Body of pancreas (tissue), 4 donors: ENCODE measurements at places on chromosomes 4 and X. TPM values are rescaled to one million over a fixed set of nuclear protein-coding genes. Genes with fewer than 3 reads are reported as not detected.

GRCh38 chr4:118367872-118368271 lies 15.1 kb upstream of the PRSS12 start:
- H3K36me3 ChIP-seq: no peaks in the 10 kb centered on the region
- H3K4me1 ChIP-seq: no peaks in the 10 kb centered on the region
- no peaks in the 10 kb centered on the region for H3K27me3 ChIP-seq
- H3K27ac ChIP-seq: no peak overlapping the region

NDUFC1 gene
- total RNA-seq: 16.5 TPM

SCML2 gene
- 2.3 TPM for total RNA-seq

AFM gene
- total RNA-seq: not detected

SPARCL1 gene
- total RNA-seq: 137 TPM

- H3K27ac ChIP-seq: no peak overlapping the region
- no peak for DNase-seq
- H3K4me1 ChIP-seq: no peaks in the 10 kb centered on the region
- no peaks in the 10 kb centered on the region for H3K36me3 ChIP-seq
Observed at GRCh38 chr4:168021666-168022065, 70.7 kb upstream of the ANXA10 start.

GRCh38 chr4:56080384-56080783 lies 131.6 kb downstream of the CEP135 start:
- H3K36me3 ChIP-seq: no peaks in the 10 kb centered on the region
- H3K27ac ChIP-seq: no peak overlapping the region
- H3K4me3 ChIP-seq: no peak overlapping the region
- H3K27me3 ChIP-seq: no peaks in the 10 kb centered on the region
- H3K4me1 ChIP-seq: no peaks in the 10 kb centered on the region

- peak; percentile 45 for DNase-seq
- H3K4me3 ChIP-seq: no peak overlapping the region
- H3K4me1 ChIP-seq: no peaks in the 10 kb centered on the region
- no peak overlapping the region for H3K27ac ChIP-seq
Observed at GRCh38 chr4:176123710-176124407, 58.2 kb downstream of the WDR17 start.

DNA sequence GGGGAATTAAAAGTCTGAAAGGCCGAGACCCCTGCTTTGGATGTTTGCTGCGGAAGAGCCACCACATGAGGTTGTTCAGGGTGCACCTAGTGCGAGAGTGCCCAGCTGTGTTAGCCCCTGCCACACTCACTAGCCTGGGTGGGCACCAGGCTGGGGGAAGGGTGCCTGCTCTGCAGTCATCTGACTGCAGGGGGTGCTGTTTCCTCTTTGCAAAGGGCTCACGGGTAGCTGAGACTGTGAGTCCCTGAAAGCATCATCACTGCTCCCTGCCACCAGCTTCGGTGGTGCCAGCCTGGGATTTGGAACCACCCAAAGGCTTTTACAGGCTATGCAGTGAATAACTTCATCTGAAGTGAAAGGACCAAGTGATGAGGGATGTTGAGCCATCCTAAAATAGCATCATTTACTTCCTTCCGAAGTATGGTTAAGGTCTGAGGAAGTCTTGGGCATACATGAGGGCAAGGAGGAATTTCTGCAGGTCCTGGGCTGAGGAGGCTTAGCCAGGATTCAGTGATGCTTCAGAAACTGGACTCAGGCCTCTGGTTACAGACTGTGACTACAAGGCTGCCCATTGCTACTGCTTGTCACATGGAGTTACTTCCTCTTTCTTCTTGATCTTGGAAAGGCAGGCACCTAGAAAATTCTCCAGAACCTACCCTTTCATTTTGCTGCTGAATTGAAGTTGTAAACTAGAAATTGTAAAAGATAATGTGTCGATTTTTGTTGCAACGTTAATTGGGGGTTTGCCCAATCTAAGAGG lies 293.2 kb upstream of the PRPS2 start:
- no peaks in the 10 kb centered on the region for H3K27me3 ChIP-seq
- no peaks in the 10 kb centered on the region for H3K36me3 ChIP-seq
- no peak overlapping the region for H3K4me3 ChIP-seq
- no peaks in the 10 kb centered on the region for H3K4me1 ChIP-seq

DNA sequence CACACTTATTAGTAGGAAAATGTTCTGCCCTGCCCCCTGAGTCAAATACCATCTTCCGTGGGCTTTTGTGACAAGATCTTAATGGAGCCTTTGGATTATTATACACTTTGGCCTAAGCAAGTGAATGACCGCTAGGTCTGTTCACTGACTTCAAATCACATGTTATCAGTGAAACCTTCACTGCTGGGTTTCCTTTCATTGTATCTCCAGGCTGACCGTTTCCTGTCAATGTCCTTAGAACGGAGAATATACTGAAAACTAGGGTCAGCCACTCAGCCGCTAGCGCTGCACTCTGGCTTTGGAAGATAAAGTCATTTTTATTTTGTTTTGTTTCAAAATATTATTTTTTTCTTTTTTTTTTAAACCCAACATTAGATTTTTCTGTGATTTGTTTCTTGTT lies 107.0 kb upstream of the TLL1 start:
- H3K36me3 ChIP-seq: no peaks in the 10 kb centered on the region
- no peaks in the 10 kb centered on the region for H3K27me3 ChIP-seq
- no peak overlapping the region for H3K4me3 ChIP-seq
- no peak for DNase-seq

DNA sequence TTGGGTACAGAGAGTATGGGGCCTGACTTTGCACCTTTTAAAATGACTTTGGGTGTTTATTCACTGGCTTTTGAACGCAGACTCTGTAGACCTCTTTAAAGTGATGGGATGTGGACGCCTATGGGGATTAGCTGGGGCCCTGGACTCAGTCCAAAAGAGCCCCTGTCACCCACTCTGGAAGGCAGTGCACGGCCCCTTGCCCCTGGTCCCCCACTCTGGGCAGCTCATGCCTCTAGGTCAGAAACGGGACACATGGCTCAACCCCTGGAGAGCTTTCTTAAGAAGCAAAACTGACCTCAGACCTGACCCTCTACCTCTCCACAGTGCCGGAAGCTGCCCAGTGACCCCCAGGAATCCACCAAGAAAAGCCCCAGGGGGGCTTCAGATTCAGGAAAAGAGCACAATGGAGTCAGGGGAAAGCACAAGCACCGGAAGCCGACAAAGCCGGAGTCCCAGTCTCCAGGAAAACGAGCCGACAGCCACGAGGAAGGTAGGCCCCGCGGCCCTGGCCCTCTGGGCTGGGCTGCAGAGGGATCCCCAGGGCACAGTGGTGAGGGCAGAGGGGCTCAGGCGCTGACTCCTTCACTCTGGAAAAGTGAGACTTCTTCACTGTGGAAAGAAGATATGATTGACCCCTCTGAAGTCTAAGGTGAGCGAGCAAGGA lies 38.4 kb downstream of the BCORL1 start:
- DNase-seq: no peak
- H3K36me3 ChIP-seq: no peaks in the 10 kb centered on the region
- no peaks in the 10 kb centered on the region for H3K4me1 ChIP-seq
- H3K4me3 ChIP-seq: no peak overlapping the region

GRCh38 chr4:183100827-183101226 lies 1.8 kb downstream of the WWC2 start:
- H3K4me1 ChIP-seq: peaks cover 24% of the 10 kb centered on the region
- H3K27me3 ChIP-seq: no peaks in the 10 kb centered on the region
- no peak for DNase-seq
- no peak overlapping the region for H3K4me3 ChIP-seq

- no peak for DNase-seq
- H3K36me3 ChIP-seq: no peaks in the 10 kb centered on the region
- H3K27ac ChIP-seq: no peak overlapping the region
- H3K4me3 ChIP-seq: no peak overlapping the region
Observed at GRCh38 chr4:73874386-73874785, 5.2 kb downstream of the CXCL1 start.

DNA sequence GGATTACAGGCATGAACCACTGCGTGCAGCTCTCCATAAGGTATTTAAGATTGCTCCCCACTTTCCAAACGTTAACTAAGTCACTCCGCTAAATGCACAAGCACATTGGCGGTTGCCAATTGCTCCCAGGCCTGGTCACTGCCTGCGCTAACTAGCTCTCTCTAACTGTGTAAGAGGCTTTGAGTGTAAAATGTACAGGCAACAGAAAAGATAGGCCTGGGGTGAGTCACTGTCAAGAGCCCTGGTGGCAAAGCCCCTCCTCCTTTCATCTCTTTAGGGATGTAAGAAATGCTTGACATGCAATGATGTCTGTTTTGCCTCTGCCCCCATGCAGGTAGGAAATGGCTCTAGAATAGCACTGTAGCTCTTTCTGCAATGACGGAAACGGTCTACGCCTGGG lies 329.7 kb upstream of the GATB start:
- H3K4me3 ChIP-seq: no peak overlapping the region
- H3K27me3 ChIP-seq: no peaks in the 10 kb centered on the region
- no peaks in the 10 kb centered on the region for H3K36me3 ChIP-seq
- H3K27ac ChIP-seq: no peak overlapping the region
- H3K4me1 ChIP-seq: no peaks in the 10 kb centered on the region

GRCh38 chr4:175770555-175770954 lies 41.5 kb downstream of the GPM6A start:
- H3K4me3 ChIP-seq: no peak overlapping the region
- no peaks in the 10 kb centered on the region for H3K4me1 ChIP-seq
- no peak for DNase-seq

DNA sequence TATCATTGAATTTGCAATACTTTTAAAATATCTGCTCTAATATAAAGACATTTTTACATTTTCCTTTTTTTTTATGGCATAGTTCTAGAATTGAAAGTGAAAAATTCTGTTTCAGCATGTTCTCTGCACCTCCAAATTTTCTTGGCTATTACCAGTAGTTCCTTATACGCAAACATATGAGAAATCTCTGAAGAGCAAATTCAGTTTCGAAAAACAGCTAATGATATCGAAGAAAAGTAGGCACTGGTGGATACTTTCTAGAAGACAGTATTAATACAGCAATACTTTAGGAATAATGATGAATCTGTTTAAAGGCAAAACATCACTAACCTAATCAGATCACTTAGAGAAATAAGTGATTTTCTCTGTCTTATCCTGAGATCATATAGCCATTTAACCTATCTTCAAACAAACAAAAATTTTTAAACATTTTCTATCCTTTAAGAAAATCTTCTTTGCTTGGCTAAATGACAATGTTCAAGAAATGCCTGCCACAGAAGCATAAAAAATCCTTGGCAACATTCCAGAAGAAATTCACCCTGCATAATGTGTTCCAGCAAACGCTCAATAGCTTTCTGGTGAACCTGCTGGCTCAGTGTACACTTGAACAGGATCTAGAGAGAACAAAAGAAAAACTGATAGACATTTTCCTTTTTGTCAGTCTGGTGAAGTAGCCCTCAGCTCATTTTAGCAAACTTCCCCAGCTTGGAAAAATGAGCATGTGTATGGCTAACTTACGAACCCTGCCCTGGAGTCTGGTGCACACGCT lies 51.2 kb upstream of the KLF3 start:
- H3K4me1 ChIP-seq: peaks cover 21% of the 10 kb centered on the region
- DNase-seq: no peak
- no peaks in the 10 kb centered on the region for H3K36me3 ChIP-seq
- no peak overlapping the region for H3K27ac ChIP-seq
- H3K4me3 ChIP-seq: no peak overlapping the region

- no peaks in the 10 kb centered on the region for H3K36me3 ChIP-seq
- H3K27ac ChIP-seq: no peak overlapping the region
- DNase-seq: no peak
- H3K4me3 ChIP-seq: no peak overlapping the region
- no peaks in the 10 kb centered on the region for H3K27me3 ChIP-seq
Observed at GRCh38 chrX:40759374-40759773, 24.0 kb upstream of the MED14 start.

DNA sequence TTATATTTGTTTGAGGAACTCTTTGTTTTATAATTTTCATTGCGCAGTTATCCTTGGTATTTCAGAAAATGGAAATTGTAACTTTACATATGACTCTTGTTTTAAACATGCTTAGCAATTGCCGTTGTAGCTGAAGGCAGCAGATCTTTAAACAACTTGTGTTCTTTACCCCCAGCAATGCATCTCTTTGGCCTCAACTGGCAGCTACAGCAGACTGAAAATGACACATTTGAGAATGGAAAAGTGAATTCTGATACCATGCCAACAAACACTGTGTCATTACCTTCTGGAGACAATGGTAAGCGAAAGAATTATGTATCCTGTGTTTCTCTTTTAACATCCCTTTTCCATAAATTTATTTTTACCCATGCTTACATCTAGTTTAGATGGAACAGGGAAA lies 263.6 kb downstream of the DCTD start:
- H3K27ac ChIP-seq: no peak overlapping the region
- no peak overlapping the region for H3K4me3 ChIP-seq
- DNase-seq: no peak
- no peaks in the 10 kb centered on the region for H3K4me1 ChIP-seq
- no peaks in the 10 kb centered on the region for H3K27me3 ChIP-seq

- no peaks in the 10 kb centered on the region for H3K27me3 ChIP-seq
- no peak overlapping the region for H3K4me3 ChIP-seq
- DNase-seq: no peak
- no peaks in the 10 kb centered on the region for H3K4me1 ChIP-seq
- no peak overlapping the region for H3K27ac ChIP-seq
Observed at GRCh38 chrX:138298268-138298667, 413.2 kb downstream of the FGF13 start.

- no peak overlapping the region for H3K4me3 ChIP-seq
- DNase-seq: no peak
- no peaks in the 10 kb centered on the region for H3K4me1 ChIP-seq
- no peaks in the 10 kb centered on the region for H3K36me3 ChIP-seq
Observed at GRCh38 chrX:39563178-39563577, 534.6 kb downstream of the BCOR start.

- H3K27ac ChIP-seq: no peak overlapping the region
- DNase-seq: no peak
- H3K4me1 ChIP-seq: no peaks in the 10 kb centered on the region
- no peaks in the 10 kb centered on the region for H3K36me3 ChIP-seq
- H3K4me3 ChIP-seq: no peak overlapping the region
Observed at GRCh38 chr4:161254375-161254774, 909.4 kb downstream of the FSTL5 start.

- no peak for DNase-seq
- no peak overlapping the region for H3K27ac ChIP-seq
- no peak overlapping the region for H3K4me3 ChIP-seq
- H3K4me1 ChIP-seq: no peaks in the 10 kb centered on the region
Observed at GRCh38 chrX:19571711-19572110, 56.4 kb upstream of the MAP3K15 start.

DNA sequence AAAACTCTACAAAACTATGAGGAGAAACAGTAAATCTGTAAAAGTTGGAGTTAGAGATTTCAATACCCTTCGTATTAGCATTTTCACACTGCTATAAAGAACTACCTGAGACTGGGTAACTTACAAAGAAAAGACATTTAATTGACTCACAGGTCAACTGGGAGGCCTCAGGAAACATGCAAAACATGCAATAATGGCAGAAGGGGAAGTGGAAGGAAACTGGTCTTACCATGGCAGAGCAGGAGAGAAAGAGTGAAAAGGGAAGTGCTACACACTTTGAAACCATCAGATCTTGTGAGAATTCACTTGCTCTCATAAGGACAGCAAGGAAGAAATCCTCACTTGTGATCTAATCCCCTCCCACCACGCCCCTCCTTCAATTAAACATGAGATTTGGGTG lies 949.9 kb downstream of the TECRL start:
- no peak overlapping the region for H3K27ac ChIP-seq
- no peak for DNase-seq
- no peak overlapping the region for H3K4me3 ChIP-seq
- H3K36me3 ChIP-seq: no peaks in the 10 kb centered on the region
- H3K27me3 ChIP-seq: no peaks in the 10 kb centered on the region
- no peaks in the 10 kb centered on the region for H3K4me1 ChIP-seq

- DNase-seq: no peak
- H3K4me3 ChIP-seq: no peak overlapping the region
- no peaks in the 10 kb centered on the region for H3K36me3 ChIP-seq
Observed at GRCh38 chr4:125741825-125742452, 427.2 kb downstream of the FAT4 start.
